ENCODE measurements at places on chromosomes 12 and 14. TPM values are rescaled to one million over a fixed set of nuclear protein-coding genes. Genes with fewer than 3 reads are reported as not detected.

PMEL gene
- total RNA-seq = 0.40 TPM

KLRB1 gene
- total RNA-seq = not detected

KRT6A gene
- total RNA-seq = not detected

CISTR gene
- not detected for total RNA-seq

TSPAN9 gene
- 46.1 TPM for total RNA-seq

SIX4 gene
- 4.3 TPM for total RNA-seq

BIN2 gene
- total RNA-seq = not detected

LMO3 gene
- total RNA-seq = 0.27 TPM

ERP27 gene
- total RNA-seq = 0.66 TPM

TSPAN19 gene
- not detected for total RNA-seq

SSPN gene
- 0.66 TPM for total RNA-seq

KLRF1 gene
- 0.27 TPM for total RNA-seq

KRT2 gene
- total RNA-seq = not detected

KLRK1 gene
- total RNA-seq = not detected

SRGAP1 gene
- 7.6 TPM for total RNA-seq

EIF2S3B gene
- 1.5 TPM for total RNA-seq

MBD6 gene
- 12.6 TPM for total RNA-seq

SYNDIG1L gene
- not detected for total RNA-seq

FAIM2 gene
- total RNA-seq = not detected

GPRC5A gene
- total RNA-seq = 48.8 TPM

CCDC184 gene
- total RNA-seq = 0.36 TPM

PAPLN gene
- 1.1 TPM for total RNA-seq

MAP1LC3B2 gene
- total RNA-seq = 0.72 TPM

MPHOSPH9 gene
- total RNA-seq = 69.7 TPM

GPR135 gene
- 7.6 TPM for total RNA-seq

SYCP3 gene
- 0.07 TPM for total RNA-seq

AHNAK2 gene
- total RNA-seq = 112 TPM

IL26 gene
- not detected for total RNA-seq

FAM90A1 gene
- total RNA-seq = not detected

P2RX2 gene
- total RNA-seq = not detected

MFAP5 gene
- total RNA-seq = not detected

RTL1 gene
- not detected for total RNA-seq

CLEC4D gene
- total RNA-seq = not detected

EFS gene
- total RNA-seq = not detected

NTN4 gene
- total RNA-seq = 68.2 TPM

OR6S1 gene
- total RNA-seq = not detected

GTF2A1 gene
- total RNA-seq = 38.6 TPM

NPFF gene
- not detected for total RNA-seq

KRT83 gene
- total RNA-seq = not detected
